BE2C (cell line): ENCODE measurements at places on chromosomes 5 and 9.

GRCh38 chr5:172707285-172708182 lies 63.5 kb downstream of the DUSP1 start:
- DNase-seq = peak; percentile 83

GRCh38 chr9:116390303-116391228 lies 237.0 kb downstream of the PAPPA start:
- DNase-seq = no peak

GRCh38 chr5:176772271-176773210 lies 37.8 kb upstream of the UNC5A start:
- DNase-seq = no peak

- DNase-seq = no peak
Measured at GRCh38 chr5:145668714-145669113, 166.4 kb downstream of the PRELID2 start.

DNA sequence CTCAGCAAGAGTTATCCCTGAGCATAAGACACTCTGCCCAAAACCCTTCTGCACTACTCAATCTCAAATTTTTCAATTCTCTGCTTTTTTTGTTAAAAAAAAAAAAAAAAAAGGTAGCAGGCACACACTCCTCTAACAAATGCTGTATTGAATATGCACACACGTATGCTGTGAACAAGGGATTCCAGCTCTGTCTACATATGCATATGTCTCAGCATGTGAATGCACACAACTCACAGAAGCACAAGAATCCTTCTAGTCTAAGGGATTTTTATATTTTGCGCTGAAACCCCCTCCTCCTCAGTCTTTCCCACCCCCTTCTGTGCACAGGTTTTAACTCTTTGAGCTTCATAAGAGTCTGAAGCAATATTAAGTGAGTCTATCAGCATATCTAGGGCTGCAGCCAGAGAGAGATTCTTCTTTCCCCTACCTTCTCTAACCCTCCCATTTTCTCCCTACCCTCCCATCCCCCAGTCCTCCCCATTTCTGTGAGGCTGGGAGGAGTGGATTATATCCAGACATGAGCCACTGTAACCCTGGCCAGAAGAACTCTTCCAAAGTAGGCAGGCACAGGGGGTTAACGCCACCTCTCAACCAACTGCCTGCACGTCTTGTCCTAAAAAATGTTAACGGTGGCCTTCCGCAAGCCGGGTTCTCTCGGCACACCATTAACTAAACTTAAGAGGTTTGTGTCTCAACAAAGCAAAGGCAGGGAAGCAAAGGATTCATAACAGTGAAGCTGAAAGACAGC lies 1.0 kb downstream of the GABRB2 start:
- DNase-seq = no peak

DNA sequence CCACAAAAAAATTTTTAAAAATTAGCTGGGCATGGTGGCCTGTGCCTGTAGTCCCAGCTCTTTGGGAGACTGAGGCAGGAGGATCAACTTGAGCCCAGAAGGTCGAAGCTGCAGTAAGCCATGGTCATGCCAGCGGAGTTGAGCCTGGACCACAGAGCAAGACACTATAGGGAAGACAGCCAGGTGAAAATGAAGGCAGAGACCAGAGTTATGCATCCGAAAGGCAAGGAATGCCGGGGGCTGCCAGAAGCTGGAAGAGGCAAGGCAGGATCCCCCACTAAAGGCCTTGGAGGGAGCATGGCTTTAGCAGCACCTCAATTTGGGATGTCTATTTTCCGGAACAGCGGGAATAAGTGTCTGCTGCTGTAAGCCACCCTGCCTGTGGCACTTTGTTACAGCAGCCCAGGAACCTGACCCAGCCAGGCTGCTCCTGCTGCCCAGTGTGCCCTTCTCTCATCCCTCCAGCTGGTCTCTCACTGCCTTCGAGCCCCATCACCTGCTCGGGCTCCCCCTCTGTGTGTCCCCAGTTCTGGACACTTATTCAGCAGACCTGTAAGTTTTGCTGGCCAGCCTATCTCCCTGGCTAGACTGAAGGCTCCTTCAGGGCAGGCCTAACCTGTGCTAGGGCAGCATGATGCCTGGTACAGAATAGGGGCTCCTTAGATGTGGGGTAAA lies 16.8 kb upstream of the JADE2 start:
- no peak for DNase-seq

DNA sequence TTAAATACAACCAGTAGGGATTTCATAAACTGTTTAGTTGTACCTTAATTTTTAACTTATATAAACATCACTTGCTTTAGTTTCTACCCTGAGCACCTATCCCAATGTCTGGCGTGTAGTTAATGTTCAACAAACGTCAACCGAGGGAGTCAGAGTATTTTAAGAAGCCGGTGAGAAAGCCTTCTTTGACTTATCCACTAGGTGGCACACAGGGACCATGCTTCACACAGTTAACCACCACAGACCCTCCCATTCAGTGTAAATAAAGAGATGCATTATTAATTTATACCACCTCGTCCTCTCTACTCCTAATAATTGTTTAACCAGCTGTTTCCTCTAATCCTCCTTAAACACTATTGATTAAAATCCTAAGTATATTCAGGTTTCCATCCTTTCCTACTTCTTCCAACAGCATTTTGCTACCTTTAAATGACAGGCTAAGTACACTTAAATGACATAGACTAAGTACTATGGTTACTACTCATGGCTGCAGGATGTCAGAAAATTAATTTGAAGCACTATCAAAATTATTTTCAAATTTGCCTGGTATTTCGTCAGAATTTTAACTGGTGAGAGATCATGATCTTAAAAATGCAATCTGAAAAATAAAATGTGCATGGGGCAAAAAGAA lies 2.3 kb downstream of the HAPLN1 start:
- DNase-seq = peak; percentile 65

DNA sequence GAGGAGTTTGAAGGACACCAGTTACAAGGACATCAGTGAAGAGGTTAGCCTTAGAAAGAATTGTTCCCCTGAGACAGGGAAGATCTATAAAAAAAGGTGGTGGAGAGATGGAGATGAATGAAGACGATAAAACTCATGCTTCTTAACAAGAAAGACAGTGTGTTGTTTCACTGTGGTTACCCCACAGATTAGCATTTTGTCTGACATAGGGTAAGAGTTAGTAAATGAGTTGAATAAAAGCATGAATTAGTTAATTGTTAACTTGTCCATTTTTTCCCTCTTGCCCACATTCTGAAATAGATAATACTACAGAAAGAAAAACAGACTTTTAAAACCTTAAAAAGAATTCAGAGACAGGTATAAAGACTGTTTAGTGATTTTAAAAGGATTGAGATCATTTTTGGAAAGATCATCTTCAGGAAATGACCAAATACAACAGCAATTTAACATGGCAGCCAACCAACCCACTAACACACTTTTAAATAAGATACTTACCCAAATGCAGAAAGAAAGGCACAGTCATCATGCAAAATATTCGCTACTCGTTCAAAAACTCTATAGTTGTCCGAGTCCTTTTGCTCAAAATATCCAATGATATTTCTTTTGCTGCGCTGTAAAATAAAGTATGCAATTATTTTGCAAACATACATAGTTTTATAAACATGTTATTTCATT lies 78.5 kb downstream of the ERP44 start:
- DNase-seq = no peak

DNA sequence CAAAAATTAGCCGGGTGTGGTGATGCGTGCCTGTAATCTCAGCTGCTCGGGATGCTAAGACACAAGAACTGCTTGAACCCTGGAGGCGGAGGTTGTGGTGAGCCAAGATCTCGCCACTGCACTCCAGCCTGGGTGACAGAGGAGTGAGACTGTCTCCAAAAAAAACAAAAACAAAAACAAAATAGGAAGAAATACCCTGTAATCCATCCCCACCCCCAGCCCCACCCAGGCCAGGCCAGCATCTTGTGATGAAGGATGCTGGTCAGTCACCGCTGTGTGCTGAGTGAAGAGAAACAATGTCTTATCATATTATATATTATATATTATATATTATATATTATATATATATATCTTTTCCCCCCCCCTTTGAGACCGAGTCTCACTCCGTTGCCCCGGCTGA lies 15.4 kb upstream of the CCIN start:
- DNase-seq = no peak

DNA sequence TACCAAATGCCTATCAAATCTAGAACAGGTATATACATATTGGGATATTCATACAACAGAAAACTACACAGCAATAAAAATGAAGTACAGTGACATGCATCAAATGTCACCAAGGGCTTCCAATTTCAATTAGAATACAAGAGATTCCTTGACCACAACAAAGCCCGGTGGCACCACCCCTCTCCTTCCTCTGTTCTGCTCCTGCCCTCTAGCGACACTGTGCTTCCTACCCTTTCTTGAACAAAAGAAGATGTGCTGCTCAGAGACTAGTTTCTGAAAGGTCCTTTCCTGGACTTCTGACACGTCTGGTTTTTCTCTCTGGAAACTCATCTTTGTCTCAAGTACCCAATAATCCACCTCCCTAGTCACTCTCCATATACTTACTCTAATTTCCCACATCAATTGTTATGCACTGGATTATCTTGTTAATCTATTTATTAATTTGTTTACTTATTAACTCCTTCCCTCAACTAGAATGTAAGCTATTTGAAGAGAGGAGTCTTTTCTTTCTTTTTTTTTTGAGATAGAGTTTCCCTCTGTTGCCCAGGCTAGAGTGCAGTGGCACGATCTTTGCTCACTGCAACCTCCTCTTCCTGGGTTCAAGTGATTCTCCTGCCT lies 70.4 kb upstream of the CTSV start:
- peak; percentile 78 for DNase-seq

GRCh38 chr5:131786036-131786435 lies 10.8 kb downstream of the FNIP1 start:
- no peak for DNase-seq

DNA sequence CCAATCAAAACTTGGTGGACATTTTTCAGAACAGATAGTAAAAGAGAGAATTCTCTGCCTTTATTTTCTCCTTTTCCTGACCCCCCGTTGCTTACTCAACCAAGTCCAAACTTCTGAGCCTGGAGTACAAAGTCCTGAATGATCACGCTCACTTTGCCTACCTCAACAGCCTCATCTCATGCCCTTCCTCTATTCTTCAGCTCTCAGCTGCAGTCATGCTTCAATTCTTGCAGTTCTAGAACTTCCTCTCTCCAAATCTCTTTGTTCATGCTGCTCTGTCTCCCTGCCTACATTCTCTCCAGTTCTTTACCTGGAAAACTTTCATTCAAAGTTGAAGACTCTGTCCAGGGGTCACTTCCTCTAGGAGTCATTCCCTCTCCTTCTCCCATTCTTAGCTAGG lies 398.5 kb upstream of the SLC24A2 start:
- no peak for DNase-seq

GRCh38 chr5:174448662-174449061 lies 275.7 kb upstream of the MSX2 start:
- DNase-seq = no peak

DNA sequence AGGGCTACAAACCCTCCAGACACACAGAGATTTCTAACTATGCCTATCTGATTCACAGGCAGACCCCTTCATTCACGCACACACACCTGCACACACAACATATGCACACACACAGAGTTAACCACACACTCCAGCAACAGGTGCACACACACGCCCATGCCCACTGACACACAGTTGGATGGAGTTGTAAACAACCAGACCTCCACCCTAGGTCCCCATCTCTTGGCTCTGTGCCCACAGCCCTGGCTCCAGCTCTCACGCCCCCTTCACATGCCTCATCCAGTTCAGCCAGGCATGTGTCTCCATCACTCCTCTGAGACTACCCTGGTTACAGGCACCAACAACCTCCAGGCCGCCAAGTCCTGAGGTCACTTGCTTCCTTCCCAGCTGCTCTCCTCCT lies 61.1 kb downstream of the PSD2 start:
- DNase-seq = peak; percentile 72

DNA sequence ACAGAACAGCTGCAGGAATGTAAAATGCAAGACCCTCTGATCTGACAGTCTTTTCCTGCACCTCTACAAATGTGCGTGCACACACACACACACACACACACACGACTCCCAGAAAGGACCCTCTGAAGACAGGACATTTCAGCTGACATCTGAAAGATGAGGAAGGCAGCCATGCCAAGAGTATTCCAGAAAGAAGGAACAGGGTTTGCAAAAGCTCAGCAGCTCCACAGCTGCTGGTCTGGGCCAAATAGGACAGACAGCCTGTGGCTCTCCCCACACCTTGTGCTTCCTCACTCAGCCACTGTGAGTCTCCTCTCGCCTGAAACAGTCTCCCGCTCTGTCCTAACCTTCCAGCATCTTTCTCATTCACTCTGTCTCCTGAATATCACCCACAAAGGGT lies 189.0 kb downstream of the PALM2AKAP2 start:
- DNase-seq = no peak

DNA sequence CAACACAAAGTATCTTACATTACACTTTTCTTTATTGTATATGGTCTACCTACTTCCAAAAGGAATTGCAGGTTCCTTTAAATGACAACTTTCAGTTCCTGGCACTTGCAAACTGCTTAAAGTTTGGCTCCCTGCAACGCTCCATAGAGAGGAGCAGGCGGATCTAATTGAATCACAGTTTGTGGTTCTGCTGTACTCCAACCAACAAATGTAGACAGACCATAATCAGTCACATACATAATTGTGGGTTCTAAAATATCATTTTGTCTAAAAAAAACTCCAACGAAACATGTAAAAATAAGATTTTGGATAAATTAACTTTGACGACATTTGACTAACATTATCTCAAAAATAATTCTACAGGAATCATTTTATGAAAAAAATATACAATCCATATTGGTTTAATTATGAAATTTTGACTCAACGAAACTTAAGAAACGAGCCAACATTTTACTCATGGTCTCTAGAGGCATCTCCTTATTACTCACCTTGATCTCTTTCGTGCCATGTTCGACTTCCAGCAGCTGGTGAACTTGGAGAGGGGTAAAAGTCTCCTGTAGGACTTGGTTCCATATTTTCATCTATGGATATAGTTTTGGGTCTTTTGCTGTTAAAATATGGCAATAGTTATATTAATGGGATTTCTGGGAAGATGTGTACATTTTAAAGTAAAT lies 167.6 kb downstream of the NFIB start:
- DNase-seq = no peak

DNA sequence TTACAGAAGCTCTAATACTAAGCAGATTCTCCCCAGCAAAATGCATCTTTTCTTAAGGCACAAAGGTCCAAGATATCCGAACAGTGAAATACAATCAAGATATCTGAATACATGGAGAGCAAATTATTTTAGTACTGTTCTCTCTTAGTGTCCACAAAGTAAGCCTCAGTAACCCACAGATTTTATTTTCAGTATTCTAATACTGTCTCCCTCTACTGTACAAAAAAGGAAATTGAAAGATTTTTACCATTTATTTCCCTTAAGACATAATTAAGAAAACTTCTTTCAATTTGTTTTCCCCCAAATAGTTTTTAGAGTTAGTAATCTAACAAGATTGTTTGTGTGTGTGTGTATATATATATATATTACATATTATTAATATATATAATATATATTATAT lies 24.7 kb upstream of the NOL6 start:
- DNase-seq = no peak

DNA sequence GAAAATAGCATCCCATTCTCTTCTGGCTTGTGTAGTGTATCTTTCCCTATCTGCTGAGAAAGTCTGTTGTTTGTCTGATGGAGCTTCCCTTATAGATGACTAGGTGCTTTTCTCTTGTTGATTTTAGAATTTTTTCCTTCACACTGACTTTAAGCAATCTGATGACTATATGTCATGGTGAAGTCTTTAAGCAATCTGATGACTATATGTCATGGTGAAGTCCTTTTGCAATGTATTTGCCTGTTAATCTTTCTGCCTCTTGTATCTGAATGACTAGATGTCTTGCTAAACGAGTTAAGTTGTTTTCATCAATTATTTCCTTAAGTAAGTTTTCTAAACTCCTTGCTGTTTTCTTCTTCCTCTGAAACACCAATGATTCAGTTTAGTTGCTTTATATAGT lies 80.5 kb downstream of the RNF130 start:
- no peak for DNase-seq
